Substantia nigra (tissue), 51 donors: ENCODE measurements at places on chromosomes 11 and 22.

GRCh38 chr11:27464289-27464696 lies 8.3 kb downstream of the LGR4 start:
- no peak for DNase-seq

DNA sequence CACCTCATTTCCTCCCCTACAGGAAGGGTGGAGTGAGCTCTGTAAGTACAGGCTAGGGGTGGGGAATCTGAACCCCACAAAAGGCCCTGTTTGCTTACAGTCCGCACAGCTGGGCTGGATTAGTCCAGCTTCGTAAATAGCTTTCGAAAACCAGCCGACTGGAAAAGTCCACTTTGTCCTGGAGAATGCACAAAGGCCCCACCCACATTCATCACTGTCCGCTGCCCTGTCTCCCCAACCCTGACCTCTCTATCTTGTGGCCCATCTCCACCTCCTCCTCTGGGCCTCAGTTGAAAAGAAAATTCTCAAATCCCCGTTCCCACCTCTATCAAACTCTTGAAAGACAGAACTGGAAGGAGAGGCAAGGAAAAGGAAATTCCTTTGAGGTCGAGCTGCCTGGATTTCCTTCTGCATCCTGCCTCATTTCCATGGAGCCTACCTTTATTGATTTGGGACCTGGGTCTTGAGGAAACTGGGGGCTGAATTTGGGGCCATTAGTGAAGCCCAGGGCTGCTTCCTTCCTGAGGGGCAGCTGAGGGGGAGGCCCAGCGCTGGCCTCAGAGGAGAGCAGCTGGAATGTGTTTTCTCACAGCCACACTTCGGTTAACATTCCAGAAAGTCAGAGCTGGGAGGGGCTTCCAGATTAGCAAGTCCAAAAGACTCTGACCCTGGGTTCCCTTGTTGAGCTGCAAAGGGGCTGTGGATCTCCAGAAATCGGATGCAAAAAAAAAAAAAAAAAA lies 147.6 kb downstream of the FBXO7 start:
- no peak for DNase-seq

GRCh38 chr11:34266090-34266912 lies 91.5 kb downstream of the ABTB2 start:
- peak; percentile 71 for DNase-seq

- DNase-seq, result no peak
Measured at GRCh38 chr11:61916737-61917333, 531 bp downstream of the RAB3IL1 start.

GRCh38 chr11:65479184-65480145 lies 19.4 kb upstream of the MALAT1 start:
- no peak for DNase-seq

DNA sequence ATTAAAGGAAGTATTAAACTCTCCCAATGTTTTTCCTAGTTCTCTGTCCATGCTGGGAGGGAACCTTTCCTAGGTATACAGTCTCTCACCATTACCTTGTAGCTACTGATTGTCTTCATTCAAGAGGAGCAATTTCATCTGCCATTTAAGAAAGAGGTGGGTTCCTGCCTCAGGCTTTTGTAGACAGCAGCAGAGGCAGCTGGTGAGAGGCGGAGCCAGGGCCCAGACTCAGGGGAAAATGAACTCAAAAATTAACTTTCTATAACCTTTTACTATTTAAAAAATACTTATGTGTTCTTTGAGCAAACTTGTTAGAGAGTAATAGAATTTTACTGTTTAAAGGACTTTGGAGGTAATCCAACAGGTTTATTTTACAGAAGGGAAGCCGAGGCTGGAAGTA lies 133.0 kb downstream of the SNX19 start:
- DNase-seq, result no peak

GRCh38 chr11:15006139-15006759 lies 34.1 kb upstream of the CALCA start:
- DNase-seq, result no peak

- no peak for DNase-seq
Measured at GRCh38 chr11:24005202-24005876, 491.5 kb upstream of the LUZP2 start.

GRCh38 chr11:75280227-75280701 lies 39.7 kb downstream of the TPBGL start:
- peak; percentile 80 for DNase-seq

- DNase-seq, result no peak
Measured at GRCh38 chr11:58592760-58593472, 14.1 kb downstream of the ZFP91 start.

DNA sequence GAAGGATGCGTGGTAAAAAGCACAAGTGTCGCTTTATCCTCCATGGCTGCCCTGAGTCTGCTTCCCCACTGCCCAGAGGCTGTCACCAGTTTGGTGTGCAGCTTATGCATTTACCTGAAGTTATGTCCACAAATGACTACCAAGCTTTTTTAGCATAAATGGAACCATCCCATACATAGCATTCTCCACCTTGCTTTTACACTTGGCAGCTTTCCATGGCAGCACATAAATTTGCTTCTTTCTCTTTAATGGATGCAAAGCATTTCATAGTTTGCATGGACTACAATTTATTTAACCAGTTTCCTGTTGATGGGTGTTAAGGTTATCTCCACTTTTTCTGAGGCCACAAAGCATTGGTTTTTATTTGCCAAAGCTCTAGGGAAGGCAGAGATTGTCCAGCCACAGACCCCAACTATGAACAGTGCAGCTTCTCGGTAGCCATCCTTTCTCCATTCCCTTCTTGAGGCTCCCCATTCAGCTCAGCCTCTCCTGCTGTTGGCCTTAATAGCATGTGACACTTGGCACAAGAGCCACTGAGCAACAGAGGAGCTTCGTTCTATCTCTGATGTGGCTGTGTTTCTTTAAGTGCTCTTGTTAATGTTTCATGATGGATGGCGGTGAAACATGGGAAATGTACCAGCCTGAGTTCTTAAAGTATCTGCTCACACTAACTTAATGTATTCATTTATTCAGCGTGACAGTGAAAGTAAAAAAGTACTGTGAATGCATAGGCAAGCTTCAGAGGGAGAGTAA lies 59.8 kb upstream of the NAV2 start:
- DNase-seq, result no peak

DNA sequence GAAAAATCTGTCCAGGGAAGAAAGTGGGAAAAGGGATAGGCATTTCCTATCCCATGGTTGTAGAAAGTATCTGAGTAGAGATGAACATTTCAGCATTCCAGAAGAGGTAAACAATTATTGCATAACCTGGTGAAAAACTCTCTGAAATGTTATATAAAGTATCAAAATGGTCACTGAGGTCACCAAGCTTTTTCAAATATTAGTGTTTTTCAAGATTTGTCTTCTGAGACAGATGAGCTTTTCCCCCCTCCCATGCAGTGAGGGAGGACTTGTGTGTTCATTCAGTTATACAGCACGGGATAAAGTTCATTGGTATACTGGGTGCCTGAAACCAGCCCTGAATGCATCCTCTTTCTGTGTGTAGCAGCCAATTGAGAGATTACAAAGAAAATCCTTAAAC lies 1.9 kb upstream of the DEPDC7 start:
- no peak for DNase-seq

- no peak for DNase-seq
Measured at GRCh38 chr11:64715756-64716472, 7.1 kb downstream of the NRXN2 start.
